ENCODE measurements at places on chromosomes 12 and 14.

DNA sequence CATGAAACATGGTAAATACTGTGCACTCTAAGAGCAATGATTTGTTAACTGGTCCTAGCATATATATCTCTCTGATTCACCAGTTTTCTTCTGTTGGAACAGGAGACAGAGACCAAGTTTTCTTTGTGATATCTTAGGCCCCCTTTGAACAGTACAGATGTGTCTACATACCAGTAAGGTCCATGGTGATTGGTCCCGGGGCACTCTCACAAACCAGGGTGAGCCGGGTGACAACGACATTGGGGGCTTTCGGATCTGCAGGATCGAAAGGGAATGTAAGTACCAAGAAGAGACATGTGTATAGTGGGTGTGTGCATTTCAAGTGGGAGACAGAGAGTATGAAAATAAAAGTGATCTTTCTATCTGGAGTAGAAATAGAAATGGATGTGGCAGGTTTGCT is 11.3 kb upstream of the ERP27 start:
- DNase-seq = no peak

GRCh38 chr12:526089-526488 is 66.3 kb downstream of the B4GALNT3 start:
- no peak for DNase-seq

GRCh38 chr12:9933958-9934357 is 1.8 kb upstream of the CLEC2A start:
- no peak for DNase-seq

DNA sequence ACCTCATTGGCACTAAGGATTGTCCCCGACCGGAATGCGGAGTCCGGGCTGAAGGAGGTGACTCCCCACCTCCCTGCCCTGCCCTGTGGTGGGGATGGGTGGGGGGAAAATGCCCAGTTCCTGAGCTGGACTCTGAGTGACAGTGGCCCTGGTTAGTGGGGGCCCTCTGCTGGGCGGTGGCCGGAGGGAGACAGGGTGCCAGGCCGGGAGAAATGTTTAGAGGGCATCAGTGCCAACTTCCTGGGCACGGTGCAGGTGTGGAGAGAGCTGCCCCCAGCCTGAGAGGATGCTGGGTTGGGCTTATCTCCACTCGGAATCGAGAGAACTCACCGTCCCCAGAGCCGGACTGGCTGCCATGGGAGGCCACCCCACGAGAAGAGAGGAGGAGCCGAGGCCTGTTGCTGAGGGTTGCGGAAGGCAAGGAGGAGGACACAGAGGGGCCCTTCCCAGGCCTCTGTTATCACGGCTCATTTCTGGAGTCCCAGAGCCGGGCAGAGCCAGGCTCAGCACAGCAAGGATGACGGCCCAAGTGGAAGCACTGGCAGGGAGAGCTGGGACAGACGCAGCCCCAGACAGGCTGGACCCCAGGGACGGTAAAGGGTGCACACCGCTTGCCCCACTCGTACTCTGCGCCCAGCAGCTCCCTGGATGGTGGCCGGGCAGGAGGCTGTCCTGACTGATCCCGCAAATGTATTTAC is 156.7 kb downstream of the KIF26A start:
- no peak for DNase-seq

DNA sequence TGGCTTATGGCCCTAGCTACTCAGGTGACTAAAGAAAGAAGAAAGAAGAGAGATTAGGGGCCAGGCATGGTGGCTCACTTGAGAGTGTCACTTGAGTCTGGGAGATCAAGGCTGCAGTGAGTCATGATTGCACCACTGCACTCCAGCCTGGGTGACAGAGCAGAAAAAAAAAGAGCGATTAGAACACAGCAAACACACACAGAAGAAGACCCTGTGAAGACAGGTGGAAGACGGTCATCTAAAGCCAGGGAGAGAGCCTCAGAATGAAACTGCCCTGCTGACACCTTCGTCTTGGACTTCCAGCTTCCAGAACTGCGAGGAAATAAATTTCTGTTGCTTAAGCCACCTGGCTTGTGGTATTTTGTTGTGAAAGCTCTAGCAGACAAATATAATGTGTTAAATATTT is 17.5 kb upstream of the PPP1CC start:
- DNase-seq = no peak

GRCh38 chr12:130153803-130154202 is 8.5 kb upstream of the FZD10 start:
- no peak for DNase-seq

DNA sequence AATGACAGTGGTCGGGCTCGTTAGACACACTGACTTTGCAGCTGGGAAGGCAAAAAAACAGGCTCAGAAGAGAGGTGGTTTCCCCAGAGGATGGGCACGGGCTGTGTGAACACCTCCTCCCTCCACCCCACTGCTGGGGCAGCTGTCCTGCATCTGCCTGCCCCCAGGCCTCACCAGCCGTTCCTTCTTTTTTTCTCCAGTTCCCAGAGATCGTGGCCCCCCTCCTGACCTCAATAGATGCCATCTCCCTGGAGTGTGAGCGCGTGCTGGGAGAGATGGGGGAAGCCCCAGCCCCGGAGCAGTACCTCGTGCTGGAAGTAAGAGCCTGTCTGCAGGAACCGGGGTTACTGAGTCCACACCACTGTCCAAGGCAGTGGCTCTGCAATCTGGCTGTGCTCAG is 17.4 kb downstream of the MVK start:
- DNase-seq = no peak

DNA sequence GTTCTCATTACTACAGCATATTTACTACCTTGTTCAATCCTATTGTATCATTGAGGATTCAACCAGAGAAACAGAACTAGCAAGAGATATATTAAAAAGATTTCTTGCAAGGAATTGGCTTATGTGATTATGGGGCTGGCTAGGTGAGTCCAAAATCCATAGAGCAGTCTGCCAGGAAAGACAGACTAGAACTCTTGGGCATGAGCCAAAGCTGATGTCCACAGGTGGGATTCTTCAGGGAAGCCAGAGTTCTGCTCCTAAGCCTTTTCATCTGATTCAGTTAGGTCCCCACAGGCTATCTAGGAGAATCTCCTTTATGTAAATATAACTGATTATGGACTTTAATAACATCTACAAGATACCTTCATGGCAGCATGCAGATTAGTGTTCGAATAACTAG is 26.0 kb downstream of the PELI2 start:
- DNase-seq = no peak

- no peak for DNase-seq
These were observed 13.3 kb downstream of the RNASE3 start for GRCh38 chr14:20904393-20905029.

- DNase-seq = no peak
These were observed 1.0 kb downstream of the PRPF39 start for GRCh38 chr14:45084946-45085346.

DNA sequence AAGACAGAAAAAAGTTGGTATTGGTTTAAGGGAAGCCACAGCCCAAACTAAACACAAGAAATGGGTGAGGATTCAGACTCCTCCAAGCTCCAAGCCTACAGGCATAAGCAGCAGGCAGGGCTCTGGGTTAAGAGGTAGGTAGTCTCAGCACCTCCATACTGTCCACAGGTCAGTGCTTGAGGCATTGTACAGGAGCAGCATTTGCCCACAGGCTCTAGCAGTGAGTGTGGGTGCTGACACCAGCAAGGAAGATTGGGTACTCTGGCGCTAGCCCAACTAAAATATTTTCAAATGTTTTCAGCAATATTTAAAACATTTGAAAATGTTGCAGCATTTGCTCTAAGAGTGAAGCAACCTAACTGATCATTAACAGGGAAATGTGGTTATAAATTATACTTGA is 33.1 kb downstream of the FERMT2 start:
- DNase-seq = no peak

- DNase-seq = no peak
These were observed 256.2 kb downstream of the AEBP2 start for GRCh38 chr12:19695244-19696098.

DNA sequence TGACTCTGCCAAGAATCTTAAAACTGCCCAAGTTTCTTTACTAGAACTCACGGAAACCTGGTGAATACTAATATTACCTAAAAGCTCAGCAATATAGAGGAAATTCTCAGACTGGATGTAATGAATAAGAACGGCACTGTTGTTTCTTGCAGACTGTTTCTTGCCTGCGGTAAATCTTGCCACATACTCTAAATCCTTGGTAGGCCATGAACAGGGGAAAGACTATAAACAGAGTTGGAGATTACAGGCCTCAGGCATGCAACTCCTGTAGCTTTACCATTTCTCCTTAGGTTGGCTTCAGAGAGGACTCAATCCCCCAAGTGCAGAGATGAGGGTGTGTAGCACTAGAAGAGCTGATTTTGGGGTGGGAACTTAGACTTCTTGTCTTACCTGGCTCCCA is 1.1 kb downstream of the ALDH6A1 start:
- no peak for DNase-seq

DNA sequence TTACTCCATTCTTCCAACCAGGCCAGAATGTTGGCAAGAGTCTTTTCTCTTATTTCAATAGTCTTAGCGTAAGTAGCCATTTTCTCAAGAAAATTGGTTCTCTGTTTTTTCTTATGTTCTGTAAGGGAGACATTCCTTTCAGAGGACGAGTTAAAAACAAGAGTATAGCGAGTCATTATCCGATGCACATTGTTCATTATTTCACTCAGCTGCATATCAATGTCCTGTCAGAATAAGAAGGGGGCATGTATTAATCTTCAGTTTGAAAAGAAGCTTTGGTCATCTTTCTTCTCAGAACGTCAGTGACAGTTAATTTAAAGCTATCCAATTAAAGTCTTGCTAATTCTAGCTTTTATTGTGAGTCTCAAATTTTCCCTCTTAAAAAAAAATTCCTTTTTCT is 33.3 kb downstream of the FAM186A start:
- DNase-seq = no peak

DNA sequence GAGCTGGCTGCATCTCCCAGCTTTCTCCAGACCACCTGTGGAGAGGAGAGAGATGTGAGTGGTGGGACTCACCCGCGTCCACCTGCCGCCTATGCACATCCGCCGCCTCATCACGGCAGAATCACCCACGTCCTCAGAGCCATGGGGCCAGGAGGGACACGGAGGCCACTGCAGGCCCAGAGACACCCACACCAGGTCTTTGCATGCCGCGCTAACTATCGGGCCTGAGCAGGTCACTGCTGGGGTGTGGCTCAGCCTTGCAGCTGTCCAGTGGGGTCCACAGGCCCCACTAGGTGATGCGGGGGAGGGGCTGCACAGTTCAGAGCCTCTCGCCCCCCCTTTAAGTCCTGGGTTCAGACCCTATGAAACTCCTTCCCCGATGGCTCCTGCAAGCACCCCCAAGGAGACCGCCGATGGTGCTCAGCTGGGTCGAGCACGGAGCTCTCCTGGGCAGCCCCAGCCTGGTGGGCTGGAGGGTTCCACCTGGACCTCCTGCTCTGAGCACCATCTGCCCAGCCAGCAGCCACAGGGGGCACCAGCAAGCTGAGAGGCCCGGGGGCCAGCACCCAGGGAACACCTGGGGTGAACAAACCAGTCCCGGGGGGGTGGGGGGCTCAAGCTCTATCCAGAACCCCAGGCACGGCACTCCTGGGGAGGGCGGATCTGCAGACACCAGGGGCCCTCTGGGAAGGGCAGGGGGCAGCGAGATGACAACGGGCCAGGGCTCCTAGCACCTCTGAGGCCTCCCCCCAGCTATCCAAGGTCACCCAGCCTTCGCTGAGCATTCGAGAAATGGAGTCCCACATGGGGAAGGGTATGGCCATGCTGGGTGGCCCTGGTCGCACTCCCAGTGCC is 34.3 kb downstream of the CCNK start:
- DNase-seq = no peak

GRCh38 chr14:69115407-69116185 is 37.3 kb downstream of the DCAF5 start:
- no peak for DNase-seq

DNA sequence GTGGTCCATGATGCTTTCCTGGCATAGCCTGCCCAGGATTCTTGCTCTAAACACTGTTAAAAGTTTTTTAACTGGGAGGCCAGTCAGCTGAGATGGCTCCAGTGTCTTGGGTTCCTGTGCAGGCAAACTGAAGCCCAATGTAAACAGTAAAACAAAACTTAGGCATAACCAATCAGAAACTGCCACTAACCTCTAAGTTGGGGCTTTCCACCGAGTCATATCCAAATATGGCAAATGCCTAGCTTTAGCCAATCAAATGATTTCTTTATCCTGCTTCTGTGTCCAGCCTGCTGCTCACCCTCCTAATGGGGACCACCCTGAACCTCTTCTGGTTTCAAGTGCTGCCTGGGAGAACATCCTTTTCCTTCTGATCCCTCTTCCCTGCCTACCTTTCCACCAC is 277.9 kb downstream of the EMP1 start:
- no peak for DNase-seq

DNA sequence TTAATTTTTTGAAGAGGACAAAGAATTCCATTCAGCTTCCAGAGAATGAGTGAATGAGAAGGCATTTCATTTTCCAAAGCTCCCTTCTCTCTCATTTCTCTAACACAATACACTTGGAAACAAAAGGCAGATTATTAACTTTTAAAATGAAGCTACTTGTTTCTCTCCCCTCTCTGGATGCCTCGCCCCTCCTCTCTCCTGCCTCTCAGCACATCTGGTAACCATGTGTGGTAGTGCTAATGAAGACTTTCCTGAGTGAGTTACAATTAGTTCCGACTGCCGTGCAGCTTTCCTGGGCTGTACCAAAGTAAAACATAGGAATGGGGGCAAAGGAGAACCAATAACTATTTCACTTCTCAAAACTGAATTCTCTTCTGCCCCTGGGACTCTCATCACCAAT is 84.7 kb upstream of the SOX5 start:
- DNase-seq = no peak
